ENCODE measurements at places on chromosomes 2 and 18.
A peak's percentile ranks its signal among the peaks of the same experiment; 100 is the strongest.

GRCh38 chr2:190488516-190489233 is 45.8 kb downstream of the NEMP2 start:
- H3K36me3 ChIP-seq: peaks cover 71% of the 10 kb centered on the region
- DNase-seq: no peak
- H3K4me1 ChIP-seq: peaks cover 11% of the 10 kb centered on the region
- no peak overlapping the region for H3K4me3 ChIP-seq
- no peak overlapping the region for H3K27ac ChIP-seq

GRCh38 chr2:866009-866680 is 84.5 kb upstream of the SNTG2 start:
- no peaks in the 10 kb centered on the region for H3K4me1 ChIP-seq
- no peaks in the 10 kb centered on the region for H3K36me3 ChIP-seq
- H3K4me3 ChIP-seq: no peak overlapping the region
- H3K27ac ChIP-seq: no peak overlapping the region

DNA sequence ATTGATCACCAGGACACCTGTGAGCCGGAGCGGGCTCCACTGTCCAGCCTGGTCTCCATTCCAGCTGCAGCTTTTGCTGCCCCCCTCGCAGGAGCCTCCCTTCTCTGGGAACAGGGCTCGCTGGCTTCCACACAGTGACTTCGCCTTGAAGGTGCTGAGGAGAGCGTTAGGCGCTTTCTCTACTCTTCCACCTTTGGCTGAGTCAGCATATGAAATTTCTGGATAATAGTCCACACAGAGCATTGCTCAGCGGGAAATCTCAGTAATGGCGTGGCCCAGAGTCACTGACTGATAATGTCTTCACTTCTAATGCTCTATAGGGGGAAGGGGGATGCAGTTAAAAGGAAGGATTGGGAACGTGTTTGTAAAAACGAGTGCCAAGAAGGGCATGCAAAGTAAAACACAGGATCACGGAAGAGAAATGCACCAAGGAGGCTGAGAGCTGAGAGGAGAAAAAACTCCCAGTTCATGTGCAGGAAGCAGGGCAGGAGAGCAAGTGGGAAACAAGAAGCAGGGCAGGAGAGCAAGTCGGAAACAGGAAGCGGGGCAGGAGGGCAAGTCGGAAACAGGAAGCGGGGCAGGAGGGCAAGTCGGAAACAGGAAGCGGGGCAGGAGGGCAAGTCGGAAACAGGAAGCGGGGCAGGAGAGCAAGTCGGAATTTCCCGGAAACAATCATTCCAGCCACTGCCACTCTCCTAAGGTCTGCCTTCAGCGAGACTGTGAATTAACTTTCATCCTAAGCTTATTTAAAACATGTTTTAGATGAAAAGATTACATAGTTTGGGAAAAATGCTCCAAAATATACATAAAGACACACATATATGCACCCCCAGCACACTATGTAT is 77.7 kb downstream of the MYT1L start:
- H3K27me3 ChIP-seq: peaks cover 2% of the 10 kb centered on the region
- DNase-seq: no peak
- no peak overlapping the region for H3K27ac ChIP-seq
- H3K4me3 ChIP-seq: no peak overlapping the region

- no peak overlapping the region for H3K27ac ChIP-seq
- no peaks in the 10 kb centered on the region for H3K36me3 ChIP-seq
- H3K4me1 ChIP-seq: no peaks in the 10 kb centered on the region
- no peak for DNase-seq
- H3K4me3 ChIP-seq: no peak overlapping the region
These were observed 60.6 kb downstream of the SCG2 start for GRCh38 chr2:223541546-223541945.

- H3K4me3 ChIP-seq: no peak overlapping the region
- DNase-seq: no peak
- H3K27me3 ChIP-seq: peaks cover 2% of the 10 kb centered on the region
- no peaks in the 10 kb centered on the region for H3K36me3 ChIP-seq
- H3K4me1 ChIP-seq: no peaks in the 10 kb centered on the region
These were observed 320.1 kb downstream of the CYP26B1 start for GRCh38 chr2:71827524-71827901.

DNA sequence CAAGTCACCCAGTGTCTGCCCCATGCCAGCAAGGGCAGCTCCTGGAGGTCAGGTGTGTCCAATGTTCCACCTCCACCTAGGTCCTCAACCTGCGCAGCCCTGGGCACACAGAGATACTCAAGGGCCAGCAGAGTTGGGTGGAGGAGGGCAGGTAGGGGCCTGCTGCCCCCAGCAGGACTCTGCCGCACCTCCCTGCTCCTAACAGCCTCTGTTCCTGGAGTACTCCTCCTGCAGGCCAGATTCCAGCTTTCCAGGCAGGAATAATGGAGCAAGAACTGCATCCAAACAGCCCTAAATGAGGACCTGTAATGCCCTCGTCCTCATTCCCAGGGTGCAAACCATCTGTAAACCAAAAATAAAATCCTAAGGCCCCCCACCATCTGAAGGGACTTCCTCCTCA is 44.4 kb upstream of the ACAA2 start:
- no peak for DNase-seq
- H3K36me3 ChIP-seq: no peaks in the 10 kb centered on the region
- H3K27ac ChIP-seq: no peak overlapping the region
- no peaks in the 10 kb centered on the region for H3K27me3 ChIP-seq
- H3K4me1 ChIP-seq: peaks cover 4% of the 10 kb centered on the region

- no peak for DNase-seq
- no peak overlapping the region for H3K4me3 ChIP-seq
- H3K27ac ChIP-seq: no peak overlapping the region
These were observed 229.5 kb downstream of the ETAA1 start for GRCh38 chr2:67626656-67627055.

GRCh38 chr18:54254265-54254758 is 15.0 kb upstream of the POLI start:
- H3K27me3 ChIP-seq: peaks cover 6% of the 10 kb centered on the region
- DNase-seq: no peak
- no peaks in the 10 kb centered on the region for H3K36me3 ChIP-seq
- no peak overlapping the region for H3K27ac ChIP-seq

GRCh38 chr2:7028846-7029245 is 111.6 kb downstream of the RNF144A start:
- H3K4me1 ChIP-seq: peaks cover 13% of the 10 kb centered on the region
- no peak for DNase-seq
- no peak overlapping the region for H3K27ac ChIP-seq
- H3K36me3 ChIP-seq: peaks cover 18% of the 10 kb centered on the region
- no peak overlapping the region for H3K4me3 ChIP-seq
- no peaks in the 10 kb centered on the region for H3K27me3 ChIP-seq

GRCh38 chr18:48575301-48575657 is 36.4 kb downstream of the CTIF start:
- H3K27me3 ChIP-seq: no peaks in the 10 kb centered on the region
- no peak overlapping the region for H3K4me3 ChIP-seq
- no peak overlapping the region for H3K27ac ChIP-seq
- DNase-seq: no peak
- no peaks in the 10 kb centered on the region for H3K36me3 ChIP-seq

- H3K27ac ChIP-seq: no peak overlapping the region
- DNase-seq: no peak
- no peaks in the 10 kb centered on the region for H3K27me3 ChIP-seq
- H3K4me3 ChIP-seq: no peak overlapping the region
These were observed 2.2 kb downstream of the C1D start for GRCh38 chr2:68060652-68061051.

DNA sequence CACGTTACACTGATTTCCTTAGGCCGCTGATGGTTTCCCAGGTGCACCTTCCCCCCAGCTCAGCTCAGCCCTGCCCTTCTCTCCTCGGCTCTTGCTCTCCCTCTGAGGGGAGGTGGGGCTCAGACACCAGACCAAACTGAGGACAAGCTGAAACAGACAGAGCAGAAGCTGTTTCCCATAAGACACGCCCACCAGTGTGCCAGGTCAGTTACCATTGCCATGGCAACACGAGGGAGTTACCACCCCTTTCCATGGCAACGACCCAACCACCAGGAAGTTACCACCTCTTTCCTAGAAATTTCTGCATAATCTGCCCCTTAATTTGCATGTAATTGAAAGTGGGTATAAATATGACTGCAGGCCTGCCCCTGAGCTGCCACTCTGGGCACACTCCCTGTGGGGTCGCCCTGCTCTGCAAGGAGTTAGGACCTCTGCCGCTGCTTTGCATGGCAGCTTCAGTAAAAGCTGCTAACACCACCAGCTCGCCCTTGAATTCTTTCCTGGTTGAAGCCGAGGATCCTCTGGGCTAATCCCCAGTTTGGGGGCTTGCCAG is 120.9 kb upstream of the SMIM21 start:
- no peak overlapping the region for H3K4me3 ChIP-seq
- H3K27ac ChIP-seq: no peak overlapping the region
- peaks cover 4% of the 10 kb centered on the region for H3K27me3 ChIP-seq

- no peak for DNase-seq
- H3K4me3 ChIP-seq: peak overlapping the region; percentile 96
- peak overlapping the region; percentile 85 for H3K27ac ChIP-seq
- peaks cover 26% of the 10 kb centered on the region for H3K4me1 ChIP-seq
- peaks cover 4% of the 10 kb centered on the region for H3K27me3 ChIP-seq
These were observed 845 bp downstream of the TMEM177 start for GRCh38 chr2:119679846-119680245.

DNA sequence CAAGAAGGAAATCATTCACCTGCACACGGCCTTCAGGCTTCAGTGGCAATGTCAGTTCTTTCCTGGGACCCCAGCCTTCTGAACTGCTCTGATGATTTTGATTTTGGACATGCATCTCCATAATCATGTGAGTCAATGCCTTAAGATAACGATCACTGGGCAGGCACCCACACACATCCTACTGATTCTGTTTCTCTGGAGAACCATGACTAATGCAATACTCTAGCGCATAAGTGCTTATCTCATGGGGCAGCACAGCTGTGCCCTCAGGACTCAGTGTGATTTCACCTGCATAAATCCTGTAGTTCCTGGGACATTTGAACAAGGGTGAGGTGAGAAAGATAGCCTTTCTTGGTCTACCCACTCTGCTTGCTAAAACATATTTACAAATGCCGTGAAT is 144.6 kb downstream of the AKAIN1 start:
- DNase-seq: no peak
- H3K4me3 ChIP-seq: no peak overlapping the region
- no peak overlapping the region for H3K27ac ChIP-seq
- no peaks in the 10 kb centered on the region for H3K36me3 ChIP-seq
- H3K27me3 ChIP-seq: no peaks in the 10 kb centered on the region
- peaks cover 1% of the 10 kb centered on the region for H3K4me1 ChIP-seq

GRCh38 chr2:234670052-234670451 is 173.2 kb upstream of the ARL4C start:
- H3K27me3 ChIP-seq: peaks cover 10% of the 10 kb centered on the region
- H3K4me3 ChIP-seq: no peak overlapping the region
- no peak overlapping the region for H3K27ac ChIP-seq
- no peaks in the 10 kb centered on the region for H3K4me1 ChIP-seq

Measured in activated T-helper 1 cell treated with anti-CD3 and anti-CD28 coated beads, Interleukin-12 subunit alpha, Interleukin-12 subunit beta, Interleukin-2, Interleukin-4 antibody, amounts not matched to agents 30 ng/mL and 10 ng/mL and 1 ng/mL, durations not matched to agents 14 hours and 24 hours and 36 hours (primary cell).